Large intestine (tissue), 12 donors: ENCODE measurements at places on chromosomes 2 and 18. TPM values are rescaled to one million over a fixed set of nuclear protein-coding genes. Genes with fewer than 3 reads are reported as not detected.

GRCh38 chr2:188765522-188766470 lies 208.4 kb upstream of the COL3A1 start:
- H3K27ac ChIP-seq = no peak overlapping the region
- H3K27me3 ChIP-seq = no peaks in the 10 kb centered on the region
- H3K4me1 ChIP-seq = no peaks in the 10 kb centered on the region
- no peak overlapping the region for H3K4me3 ChIP-seq

- no peaks in the 10 kb centered on the region for H3K27me3 ChIP-seq
- no peak for DNase-seq
- peaks cover 22% of the 10 kb centered on the region for H3K4me1 ChIP-seq
- H3K27ac ChIP-seq = peak overlapping the region; percentile 99
- no peaks in the 10 kb centered on the region for H3K36me3 ChIP-seq
- H3K4me3 ChIP-seq = peak overlapping the region; percentile 67
Measured at GRCh38 chr2:200305797-200306195, 697 bp upstream of the SPATS2L start.

- H3K36me3 ChIP-seq = peaks cover 35% of the 10 kb centered on the region
- no peak for DNase-seq
Measured at GRCh38 chr2:179140571-179140970, 90.6 kb upstream of the CCDC141 start.

DNA sequence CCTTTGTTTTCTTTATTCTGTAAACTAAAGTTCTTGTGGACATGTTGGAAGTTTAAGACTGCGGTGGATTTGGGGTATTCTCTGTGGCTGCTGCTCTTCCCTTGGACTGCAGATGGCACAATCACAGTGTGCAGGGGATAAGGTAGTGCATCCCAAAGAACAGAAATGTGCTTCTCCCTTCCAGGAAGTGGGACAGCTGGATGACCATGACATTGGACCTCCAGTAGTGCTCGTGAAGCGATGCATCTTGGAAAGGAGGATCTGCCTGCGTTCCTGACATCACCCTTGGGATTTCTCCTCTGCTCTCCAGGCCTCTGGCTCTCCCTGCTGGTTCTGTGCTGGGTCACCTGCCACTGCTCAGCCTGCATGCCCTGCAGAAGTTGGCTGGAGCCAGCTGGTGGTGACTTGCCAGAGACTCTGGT lies 109.9 kb downstream of the SLC4A3 start:
- no peaks in the 10 kb centered on the region for H3K4me1 ChIP-seq
- DNase-seq = peak; percentile 10
- peaks cover 4% of the 10 kb centered on the region for H3K27me3 ChIP-seq
- no peak overlapping the region for H3K27ac ChIP-seq

- no peaks in the 10 kb centered on the region for H3K27me3 ChIP-seq
- H3K27ac ChIP-seq = no peak overlapping the region
- no peak overlapping the region for H3K4me3 ChIP-seq
- no peaks in the 10 kb centered on the region for H3K4me1 ChIP-seq
Measured at GRCh38 chr2:215722986-215723630, 287.2 kb upstream of the FN1 start.

DNA sequence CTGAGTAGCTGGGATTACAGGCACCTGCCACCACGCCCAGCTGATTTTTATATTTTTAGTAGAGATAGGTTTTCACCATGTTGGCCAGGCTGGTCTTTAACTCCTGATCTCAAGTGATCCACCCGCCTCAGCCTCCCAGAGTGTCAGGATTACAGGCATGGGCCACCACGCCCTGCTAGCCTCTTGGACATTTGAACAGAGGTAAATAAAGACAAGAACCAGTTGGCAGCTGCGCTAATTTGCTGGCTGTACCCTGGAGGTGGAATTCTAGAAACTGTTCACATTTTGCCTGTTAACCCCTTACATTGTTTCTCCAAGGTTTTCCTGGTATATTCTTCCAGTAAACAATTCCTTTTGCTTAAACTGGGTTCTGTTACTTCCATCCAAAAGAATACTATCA lies 132.9 kb downstream of the CDH2 start:
- H3K4me3 ChIP-seq = no peak overlapping the region
- H3K27ac ChIP-seq = no peak overlapping the region
- H3K27me3 ChIP-seq = no peaks in the 10 kb centered on the region
- no peaks in the 10 kb centered on the region for H3K36me3 ChIP-seq
- no peak for DNase-seq
- no peaks in the 10 kb centered on the region for H3K4me1 ChIP-seq

GRCh38 chr2:238427435-238428162 lies 872 bp downstream of the ASB1 start:
- H3K27ac ChIP-seq = peak overlapping the region; percentile 29
- H3K4me3 ChIP-seq = peak overlapping the region; percentile 88
- peaks cover 5% of the 10 kb centered on the region for H3K4me1 ChIP-seq
- no peak for DNase-seq
- H3K27me3 ChIP-seq = no peaks in the 10 kb centered on the region

DNA sequence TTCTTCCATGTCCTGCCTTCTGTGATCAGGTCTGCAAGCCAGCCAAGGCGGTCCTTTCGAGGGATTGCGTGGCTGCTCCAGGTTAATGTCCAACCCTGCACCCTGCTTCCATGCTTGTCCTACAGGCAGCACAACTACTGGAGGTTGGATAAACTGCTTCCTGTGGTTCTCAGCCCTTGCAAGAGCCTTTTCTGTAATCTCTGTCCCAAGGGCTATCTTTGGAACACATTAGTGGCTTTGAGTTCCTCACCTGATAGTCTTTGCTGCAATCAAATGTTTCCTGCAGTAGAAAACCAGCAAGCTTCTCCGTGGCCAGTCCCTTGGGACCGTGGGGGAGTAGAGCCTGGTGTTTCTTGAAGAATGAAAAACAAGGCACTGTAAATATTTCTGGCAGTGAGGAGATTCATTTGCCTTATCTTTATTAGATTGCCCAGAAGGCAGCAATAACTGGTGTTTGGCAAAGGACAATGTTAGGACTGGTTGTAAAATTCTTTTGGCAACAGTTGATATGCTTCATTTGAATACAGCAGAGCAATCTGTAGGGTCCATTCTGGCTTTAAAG lies 214.4 kb downstream of the FHOD3 start:
- no peak overlapping the region for H3K4me3 ChIP-seq
- no peak overlapping the region for H3K27ac ChIP-seq
- H3K4me1 ChIP-seq = no peaks in the 10 kb centered on the region
- peaks cover 6% of the 10 kb centered on the region for H3K27me3 ChIP-seq
- H3K36me3 ChIP-seq = no peaks in the 10 kb centered on the region
- no peak for DNase-seq

GRCh38 chr2:132941296-132942020 lies 271.5 kb upstream of the LYPD1 start:
- no peaks in the 10 kb centered on the region for H3K4me1 ChIP-seq
- no peak overlapping the region for H3K4me3 ChIP-seq
- H3K36me3 ChIP-seq = no peaks in the 10 kb centered on the region
- no peaks in the 10 kb centered on the region for H3K27me3 ChIP-seq
- no peak overlapping the region for H3K27ac ChIP-seq

DNA sequence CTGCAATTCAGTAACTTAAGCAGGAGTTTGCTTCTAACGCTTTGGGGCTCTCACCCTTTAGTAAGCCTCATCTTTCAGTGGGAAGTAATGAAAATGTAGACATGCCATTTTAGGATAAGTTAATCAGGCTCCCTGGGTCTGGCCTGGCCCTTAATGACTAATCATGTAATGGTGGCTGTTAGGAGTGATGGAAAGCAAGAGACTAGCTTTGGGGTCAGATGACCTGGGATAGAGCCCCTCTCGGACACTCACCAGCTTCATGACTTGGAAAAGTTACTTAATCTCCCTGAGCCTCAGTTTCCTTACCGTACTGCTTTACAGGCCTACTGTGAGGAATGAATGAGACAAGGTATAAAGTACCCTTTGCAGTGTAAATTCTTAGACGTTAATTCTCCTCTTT lies 194.4 kb downstream of the LPIN1 start:
- no peaks in the 10 kb centered on the region for H3K27me3 ChIP-seq
- H3K4me1 ChIP-seq = no peaks in the 10 kb centered on the region
- H3K27ac ChIP-seq = no peak overlapping the region
- no peak for DNase-seq

The MDH1 gene
- polyA plus RNA-seq = 200 TPM

The GATA6 gene
- 85.1 TPM for polyA plus RNA-seq

The INPP5D gene
- polyA plus RNA-seq = 12.6 TPM
